ENCODE measurements at places on chromosomes 5 and 9.
A peak's percentile ranks its signal among the peaks of the same experiment; 100 is the strongest.

GRCh38 chr5:69498384-69498783 lies 5.8 kb downstream of the OCLN start:
- no peak for DNase-seq

DNA sequence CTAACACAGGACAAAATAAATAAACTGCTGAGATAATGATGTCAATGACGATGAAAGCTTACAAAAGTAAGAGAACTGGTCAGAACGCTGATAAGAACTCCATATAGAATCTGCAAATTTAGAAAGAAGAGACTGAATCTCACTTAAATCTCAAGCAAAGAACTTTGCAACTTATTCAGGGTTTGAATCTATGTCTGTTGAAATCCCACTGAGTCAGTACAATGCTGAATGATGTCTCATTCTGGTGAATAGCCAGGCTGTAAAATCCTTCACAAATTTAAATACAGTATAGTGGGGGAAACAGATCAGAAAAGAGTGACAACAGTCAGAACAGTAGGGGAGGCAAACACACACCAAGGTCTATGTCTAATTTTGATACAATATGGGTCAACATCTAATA lies 38.9 kb upstream of the NR3C1 start:
- no peak for DNase-seq

- no peak for DNase-seq
Observed at GRCh38 chr9:114947058-114947457, 16.7 kb upstream of the TNFSF8 start.

- no peak for DNase-seq
Observed at GRCh38 chr5:126869005-126869451, 92.1 kb downstream of the LMNB1 start.

- no peak for DNase-seq
Observed at GRCh38 chr5:395156-395920, 47.6 kb upstream of the EXOC3 start.

GRCh38 chr5:94240596-94240992 lies 377.8 kb downstream of the KIAA0825 start:
- DNase-seq, result no peak

- no peak for DNase-seq
Observed at GRCh38 chr5:24235946-24236345, 408.8 kb downstream of the CDH10 start.

- no peak for DNase-seq
Observed at GRCh38 chr5:68762201-68762600, 331.6 kb upstream of the SLC30A5 start.

- no peak for DNase-seq
Observed at GRCh38 chr5:158998793-158999325, 100.9 kb downstream of the EBF1 start.

GRCh38 chr5:54844266-54844665 lies 141.1 kb downstream of the ESM1 start:
- no peak for DNase-seq

GRCh38 chr5:54440456-54440893 lies 15.0 kb upstream of the HSPB3 start:
- no peak for DNase-seq

DNA sequence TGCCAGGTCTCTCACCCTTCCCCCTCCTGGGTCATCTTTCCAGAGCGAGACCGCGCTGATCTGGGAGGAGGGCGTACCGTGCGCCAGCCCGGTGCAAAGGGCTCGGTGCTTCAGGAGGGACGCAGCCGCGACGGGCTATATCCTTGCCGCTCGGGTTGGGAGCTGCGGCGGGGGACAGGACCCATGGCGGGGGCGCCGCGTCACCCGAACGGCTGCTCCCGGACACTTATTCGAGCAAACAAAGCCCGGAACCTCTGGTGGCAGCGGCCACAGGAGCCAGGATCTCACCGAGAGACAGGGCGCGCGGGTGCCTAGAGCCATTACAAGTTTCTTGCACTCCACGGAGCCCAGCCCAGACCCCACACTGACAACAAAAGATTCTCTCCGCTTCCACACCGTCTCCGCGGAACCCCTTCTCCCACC lies 1.3 kb downstream of the SEMA6A start:
- DNase-seq, result no peak

DNA sequence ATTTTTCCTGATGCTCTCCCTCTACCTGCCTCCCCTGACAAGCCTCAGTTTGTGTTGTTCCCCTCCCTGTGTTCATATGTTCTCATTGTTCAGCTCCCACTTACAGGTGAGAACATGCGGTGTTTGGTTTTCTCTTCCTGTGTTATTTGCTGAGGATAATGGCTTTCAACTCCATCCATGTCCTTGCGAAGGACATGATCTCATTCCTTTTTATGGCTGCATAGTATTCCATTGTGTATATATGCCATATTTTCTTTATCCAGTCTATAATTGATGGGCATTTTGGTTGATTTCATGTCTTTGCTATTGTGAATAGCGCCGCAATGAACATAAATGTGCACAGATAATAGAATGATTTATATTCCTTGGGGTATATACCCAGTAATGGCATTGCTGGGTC lies 77.5 kb upstream of the FAM170A start:
- no peak for DNase-seq

- DNase-seq, result no peak
Observed at GRCh38 chr9:14301583-14302021, 12.3 kb downstream of the NFIB start.

DNA sequence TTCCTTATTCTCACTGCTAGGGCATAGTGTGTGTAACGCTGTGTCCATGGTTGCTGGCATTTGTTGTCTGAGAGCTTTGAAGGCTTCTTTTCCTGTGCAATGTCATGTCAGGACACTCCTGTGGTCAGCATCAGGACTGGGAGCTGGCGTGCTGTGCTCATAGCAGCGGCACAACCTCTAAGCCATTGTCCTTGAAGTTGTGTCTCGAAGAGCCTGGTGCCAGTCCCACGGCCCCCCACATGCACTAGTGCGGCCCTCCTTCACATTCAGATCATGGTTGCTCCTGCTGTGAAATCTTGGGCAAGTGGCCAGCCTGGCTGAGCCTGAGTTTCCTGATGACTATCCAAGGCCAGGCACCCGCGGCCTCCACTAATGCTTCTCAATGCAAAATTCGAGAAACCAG lies 32.4 kb downstream of the PDZD2 start:
- DNase-seq, result no peak

DNA sequence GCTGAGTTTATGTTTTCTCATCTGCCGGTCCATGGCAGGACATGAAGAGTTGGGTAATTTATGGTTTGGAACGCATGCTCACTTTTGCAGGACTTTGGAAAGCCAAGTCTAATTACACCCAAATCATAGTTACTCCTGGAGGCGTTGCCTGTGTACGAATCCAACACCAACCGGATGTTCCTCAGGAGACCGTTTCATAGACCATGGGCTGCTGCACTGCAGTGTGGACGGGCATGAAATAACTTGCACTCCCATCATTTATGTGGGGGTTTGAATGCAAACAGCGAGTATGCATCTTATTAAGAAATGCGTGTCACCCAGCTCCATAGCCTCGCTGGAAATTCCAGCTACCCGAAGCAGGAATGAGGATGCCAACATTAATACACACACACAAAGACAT lies 96.1 kb upstream of the IRX2 start:
- DNase-seq, result no peak

DNA sequence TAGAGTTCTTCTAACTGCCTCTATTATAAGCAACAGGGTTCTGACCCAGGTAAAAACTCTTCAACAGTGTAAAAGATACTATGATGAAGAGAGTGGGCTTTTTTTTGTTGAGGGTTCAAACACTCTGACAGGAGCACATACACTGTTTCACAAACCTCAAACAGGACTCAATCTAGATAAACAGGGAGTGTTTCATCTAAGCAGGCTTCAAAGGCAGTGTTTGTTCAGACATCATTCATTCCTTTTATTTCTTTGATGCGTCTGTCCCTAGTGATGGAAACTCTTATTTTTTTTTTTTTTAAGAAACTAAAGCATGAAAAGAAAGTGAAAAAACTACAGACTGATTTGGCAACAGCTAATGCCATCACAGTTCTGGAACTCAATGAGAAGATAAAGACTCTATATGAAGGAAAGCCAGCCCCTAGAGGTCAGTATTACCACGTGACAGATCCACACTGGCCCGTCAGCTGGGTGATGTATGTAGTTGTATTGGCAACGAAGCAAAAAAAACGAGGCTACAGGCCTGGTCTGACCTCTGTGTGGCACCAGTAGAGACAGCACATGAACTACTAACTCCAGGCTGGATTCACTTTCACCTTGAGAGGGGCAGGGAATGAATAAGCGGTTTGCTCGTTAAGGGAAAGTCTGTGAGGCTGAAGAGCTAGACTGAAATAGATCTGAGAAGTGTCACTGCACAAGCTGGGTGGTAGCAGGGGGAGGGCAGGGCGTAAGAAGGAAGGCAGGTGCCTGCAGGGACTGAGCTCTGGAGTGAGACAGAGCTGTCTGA lies 172.2 kb downstream of the CCDC192 start:
- DNase-seq, result peak; percentile 66

DNA sequence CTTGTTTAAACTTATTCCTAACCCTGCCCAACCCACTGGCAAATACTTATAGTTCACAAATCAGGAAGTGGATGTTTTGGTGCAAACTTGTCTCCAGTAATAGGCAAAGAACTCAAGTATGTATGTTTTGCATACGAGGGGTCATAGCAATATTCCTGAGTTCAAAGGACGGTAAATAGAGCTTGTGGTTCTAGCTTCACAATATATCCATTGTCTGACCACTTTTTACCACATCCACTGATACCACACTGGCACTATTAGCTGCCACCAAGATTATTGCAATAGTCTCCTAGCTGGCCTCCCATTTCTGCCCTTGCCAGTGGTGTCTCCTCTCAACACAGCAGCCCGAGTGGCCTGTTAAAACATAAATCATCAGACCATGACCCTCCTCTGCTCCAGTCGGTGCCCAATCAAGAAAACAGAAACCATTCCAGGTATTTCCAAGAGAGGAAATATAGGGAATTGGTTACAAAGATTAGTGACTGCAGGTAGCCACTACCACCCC lies 17.0 kb downstream of the GRXCR2 start:
- peak; percentile 29 for DNase-seq

- no peak for DNase-seq
Observed at GRCh38 chr9:7960320-7961050, 160.9 kb upstream of the DMAC1 start.

GRCh38 chr9:69900406-69900805 lies 79.8 kb downstream of the CFAP95 start:
- no peak for DNase-seq

DNA sequence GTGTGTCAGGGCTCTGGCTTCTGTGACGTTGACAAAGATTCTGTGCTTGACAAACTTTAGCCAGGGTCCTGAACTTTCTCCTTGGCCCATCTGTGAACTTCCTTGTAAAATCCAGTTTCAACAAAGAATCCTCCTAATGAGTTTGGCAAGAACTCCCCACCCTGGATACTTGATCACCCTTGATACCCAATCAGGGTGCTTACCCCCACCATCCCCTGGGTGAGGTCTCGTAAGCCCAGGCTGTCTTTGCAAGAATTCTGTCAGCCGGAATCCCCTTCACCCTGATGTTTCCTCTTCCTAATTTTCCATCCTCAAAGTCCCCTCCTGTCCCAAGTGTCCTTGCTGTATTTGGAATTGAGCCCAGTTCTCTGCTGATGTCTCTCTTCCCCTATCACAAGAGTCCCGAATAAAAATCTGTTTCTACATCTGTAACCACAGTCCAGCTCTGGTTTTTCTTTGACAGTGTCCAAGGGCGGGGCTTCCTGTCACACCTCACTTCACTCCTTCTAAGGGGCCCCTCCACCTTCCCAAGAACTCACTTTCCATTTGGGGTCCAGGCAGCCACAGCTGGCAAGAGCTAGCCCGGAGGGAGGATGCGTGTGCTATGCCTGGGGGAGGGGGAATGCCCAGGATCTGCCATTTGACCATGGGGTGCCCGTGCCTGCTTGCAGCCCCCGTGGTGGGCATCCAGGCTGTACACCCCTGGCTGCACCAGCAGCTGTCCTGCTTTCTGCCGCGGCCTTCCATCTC lies 2.7 kb upstream of the CARD19 start:
- DNase-seq, result no peak

- no peak for DNase-seq
Observed at GRCh38 chr9:129717991-129718390, 34.9 kb downstream of the PTGES start.

- DNase-seq, result no peak
Observed at GRCh38 chr5:29150840-29151239, 2042.6 kb upstream of the CDH6 start.

Data from NCI-H774 (cell line).